IPS-NIHi11 (cell line): ENCODE measurements at places on chromosomes 2 and 18.

DNA sequence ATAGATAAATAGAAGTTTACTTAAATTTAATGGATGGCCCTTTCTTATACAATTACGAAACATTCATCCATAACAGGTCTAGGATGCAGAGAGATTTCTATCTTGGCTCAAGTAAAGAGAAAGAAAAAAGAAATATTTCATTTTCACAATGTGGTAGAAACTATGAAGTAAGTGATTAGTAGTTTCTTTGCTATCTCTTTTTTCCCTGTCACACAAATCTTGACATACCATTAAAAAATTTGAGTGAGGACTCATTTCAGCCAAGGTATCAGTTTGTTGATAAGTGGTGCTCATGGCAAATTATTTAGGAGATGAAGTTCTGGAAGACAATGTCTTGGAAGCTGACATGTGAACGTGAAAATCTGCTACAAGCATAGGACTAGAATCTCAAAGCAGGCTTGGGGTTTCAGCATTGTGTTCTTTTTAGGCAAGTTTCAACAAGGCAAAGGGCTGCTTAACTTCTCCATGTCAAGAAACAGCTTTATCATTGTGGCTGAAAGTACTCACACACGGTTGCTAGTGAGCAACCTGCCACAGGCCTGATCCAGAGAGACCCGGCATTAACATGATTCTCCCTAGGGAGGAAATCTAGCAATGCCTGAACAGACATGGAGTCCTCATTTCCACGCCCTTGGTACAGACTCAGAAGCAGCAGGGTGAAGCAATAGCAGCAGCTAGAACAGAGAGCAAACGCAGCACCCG, 414.6 kb downstream of the DLGAP1 start:
- DNase-seq = no peak

- no peak for DNase-seq
These were observed 297.2 kb downstream of the NDUFA10 start for GRCh38 chr2:239727776-239728600.

- peak; percentile 44 for DNase-seq
These were observed 44.8 kb upstream of the KDM3A start for GRCh38 chr2:86396291-86396785.

- DNase-seq = no peak
These were observed 39.6 kb downstream of the HS1BP3 start for GRCh38 chr2:20611077-20611843.

DNA sequence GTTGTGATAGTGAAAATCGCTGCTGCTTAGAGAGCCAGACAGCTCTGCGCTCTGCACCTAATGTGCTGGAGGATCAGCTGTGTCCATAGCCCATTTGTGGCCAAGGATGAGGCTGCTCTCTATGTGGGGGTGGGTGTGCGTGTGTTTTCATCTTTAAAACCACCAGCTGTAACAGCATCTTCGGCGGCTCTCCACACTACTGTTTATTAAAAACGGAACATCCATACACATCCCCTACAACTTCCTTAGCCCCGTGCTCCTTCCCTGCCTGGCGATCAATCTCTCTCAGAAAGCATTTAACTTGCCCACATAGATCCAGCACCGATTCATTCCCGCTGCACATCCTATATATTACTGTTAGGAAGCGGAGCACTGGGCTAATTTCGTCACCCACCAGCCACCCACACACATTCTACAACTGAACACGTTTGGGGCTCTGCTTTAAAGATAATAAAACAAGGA, 1.6 kb downstream of the CELF4 start:
- DNase-seq = no peak

GRCh38 chr2:196431076-196431475, 208.4 kb upstream of the CCDC150 start:
- DNase-seq = no peak

GRCh38 chr2:229921101-229921891, 513 bp downstream of the TRIP12 start:
- peak; percentile 64 for DNase-seq

DNA sequence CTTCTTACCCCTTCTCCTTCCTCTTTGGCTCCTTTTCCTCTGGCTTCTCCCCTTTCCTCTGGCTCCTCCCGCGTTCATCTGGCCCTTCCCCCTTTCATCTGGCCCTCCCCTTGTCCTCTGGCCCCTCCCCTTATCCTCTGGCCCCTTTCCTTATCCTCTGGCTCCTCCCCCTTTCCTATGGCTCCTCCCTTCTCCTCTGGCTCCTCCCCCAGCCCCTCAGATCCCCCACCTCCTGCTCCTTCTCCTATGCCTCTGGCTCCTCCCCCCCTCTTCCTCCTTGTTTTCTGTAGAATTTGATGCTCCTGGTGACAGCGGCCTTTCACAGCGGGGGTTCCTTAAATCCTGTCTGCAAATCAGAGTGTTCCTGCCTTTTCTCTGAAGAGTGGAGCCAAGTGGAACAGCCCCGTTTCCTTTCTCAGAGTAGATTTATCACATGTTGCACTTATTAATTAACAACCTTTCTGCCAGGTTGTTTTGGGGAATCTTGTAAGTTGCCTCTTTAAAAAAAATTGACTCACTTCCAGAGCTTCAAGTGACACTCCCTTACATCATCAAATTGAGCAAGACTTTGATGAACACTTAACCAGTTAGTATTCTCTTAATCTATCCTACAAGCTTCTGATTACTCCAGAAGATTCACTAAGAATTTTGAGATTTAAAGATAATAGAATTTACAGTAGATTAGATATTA, 27.9 kb downstream of the FABP1 start:
- DNase-seq = peak; percentile 90
